ENCODE measurements at places on chromosomes 5 and 9. TPM values are rescaled to one million over a fixed set of nuclear protein-coding genes. Genes with fewer than 3 reads are reported as not detected.

DNA sequence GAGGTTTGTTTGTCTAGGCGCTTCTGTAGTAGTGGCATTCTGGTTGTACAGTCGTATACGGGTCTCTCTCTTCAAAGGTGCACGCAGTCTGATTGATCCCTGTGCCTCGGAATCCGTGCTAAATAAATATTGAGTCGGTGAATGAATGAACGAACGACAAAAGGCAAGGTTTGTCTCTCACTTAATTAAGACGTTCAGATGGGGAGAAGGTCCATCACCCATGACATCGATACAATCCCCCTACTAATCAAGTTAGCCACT is 500 bp upstream of the CREBRF start:
- no peak for DNase-seq

DNA sequence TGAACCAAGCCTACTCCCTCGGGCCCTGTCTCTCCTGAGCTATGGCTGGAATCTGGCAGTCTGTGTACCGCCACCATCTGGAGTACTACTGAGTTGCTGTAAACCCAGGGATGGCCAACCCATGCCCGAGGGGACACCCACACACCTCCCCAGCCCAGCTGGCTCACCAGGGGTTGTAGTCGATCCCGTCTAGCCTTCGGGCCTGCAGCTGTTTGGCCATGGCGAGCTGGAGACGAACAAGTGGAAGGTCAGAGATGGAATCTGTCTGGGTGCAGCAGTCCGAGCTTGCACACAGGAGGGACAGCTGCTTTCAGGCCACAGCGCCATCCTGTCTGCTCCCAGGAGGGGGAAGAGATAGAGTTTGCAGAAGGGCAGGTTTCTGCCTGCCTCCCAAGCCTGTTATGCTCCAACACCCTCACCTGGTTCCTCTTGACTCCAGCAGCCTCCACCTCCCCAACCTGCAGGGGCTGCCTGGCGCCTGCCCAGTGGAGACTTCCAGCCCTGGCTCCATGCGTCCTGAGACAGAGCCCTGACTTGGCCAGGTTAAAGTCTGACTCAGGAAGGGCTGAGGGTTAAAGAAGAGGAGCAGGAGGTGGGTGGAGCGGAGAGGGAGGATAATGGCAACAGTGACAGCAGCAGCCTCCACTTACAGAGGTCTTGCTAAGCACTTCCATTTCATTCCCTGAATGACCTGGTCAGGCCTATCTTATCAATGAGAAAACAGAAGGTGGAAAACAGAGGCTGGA is 15.8 kb upstream of the SPOUT1 start:
- DNase-seq, result peak; percentile 84

DNA sequence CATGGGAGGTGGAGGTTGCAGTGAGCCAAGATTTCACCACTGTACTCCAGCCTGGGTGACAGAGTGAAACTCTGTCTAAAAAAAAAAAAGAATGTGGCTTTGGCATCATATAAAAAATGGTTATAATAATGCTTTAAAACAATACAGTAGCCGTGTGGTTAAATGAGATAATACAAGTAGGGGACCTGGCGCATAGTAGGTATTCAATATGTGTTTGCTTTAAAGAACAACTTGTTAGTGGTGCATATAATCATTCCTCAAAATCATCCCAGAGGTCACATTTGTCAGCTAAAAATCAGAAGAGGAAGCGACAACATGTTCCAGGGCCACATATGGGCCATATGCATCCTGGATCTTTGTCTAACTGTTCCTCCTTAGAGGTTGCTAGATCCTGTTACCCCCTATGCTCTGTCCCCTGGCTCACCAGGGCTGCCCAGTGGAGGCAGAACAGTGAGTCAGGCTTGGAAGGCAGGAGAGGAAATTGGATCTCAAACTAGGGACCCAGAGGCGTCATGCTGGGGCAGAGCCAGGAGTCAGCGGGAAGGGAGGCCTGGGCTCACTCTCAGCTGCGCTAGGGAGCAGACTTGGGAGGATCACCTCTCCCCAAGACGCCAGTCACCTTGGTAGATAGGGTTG is 27.7 kb downstream of the LHX6 start:
- peak; percentile 36 for DNase-seq

DNA sequence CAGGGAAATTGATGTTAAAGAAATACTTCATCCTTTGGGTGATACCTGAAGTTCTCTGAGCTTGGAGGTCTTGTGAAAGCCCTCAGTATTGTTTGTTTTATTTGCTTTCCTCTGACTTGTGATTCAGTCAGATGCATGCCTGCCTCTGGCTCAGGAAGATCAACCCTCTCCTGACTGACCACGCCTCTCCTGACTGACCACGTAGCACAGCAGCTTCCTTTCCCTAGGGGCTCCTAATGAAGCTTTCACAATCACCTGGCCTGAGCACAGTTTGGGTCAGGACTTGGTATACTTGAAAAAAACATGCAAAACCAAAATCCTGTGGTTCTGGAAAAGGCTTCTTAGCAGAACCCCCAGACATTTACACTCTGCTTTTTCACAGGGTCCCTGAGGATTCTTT is 3.8 kb downstream of the TGFBI start:
- peak; percentile 94 for DNase-seq

Gene NTRK2
- total RNA-seq, result not detected

DNA sequence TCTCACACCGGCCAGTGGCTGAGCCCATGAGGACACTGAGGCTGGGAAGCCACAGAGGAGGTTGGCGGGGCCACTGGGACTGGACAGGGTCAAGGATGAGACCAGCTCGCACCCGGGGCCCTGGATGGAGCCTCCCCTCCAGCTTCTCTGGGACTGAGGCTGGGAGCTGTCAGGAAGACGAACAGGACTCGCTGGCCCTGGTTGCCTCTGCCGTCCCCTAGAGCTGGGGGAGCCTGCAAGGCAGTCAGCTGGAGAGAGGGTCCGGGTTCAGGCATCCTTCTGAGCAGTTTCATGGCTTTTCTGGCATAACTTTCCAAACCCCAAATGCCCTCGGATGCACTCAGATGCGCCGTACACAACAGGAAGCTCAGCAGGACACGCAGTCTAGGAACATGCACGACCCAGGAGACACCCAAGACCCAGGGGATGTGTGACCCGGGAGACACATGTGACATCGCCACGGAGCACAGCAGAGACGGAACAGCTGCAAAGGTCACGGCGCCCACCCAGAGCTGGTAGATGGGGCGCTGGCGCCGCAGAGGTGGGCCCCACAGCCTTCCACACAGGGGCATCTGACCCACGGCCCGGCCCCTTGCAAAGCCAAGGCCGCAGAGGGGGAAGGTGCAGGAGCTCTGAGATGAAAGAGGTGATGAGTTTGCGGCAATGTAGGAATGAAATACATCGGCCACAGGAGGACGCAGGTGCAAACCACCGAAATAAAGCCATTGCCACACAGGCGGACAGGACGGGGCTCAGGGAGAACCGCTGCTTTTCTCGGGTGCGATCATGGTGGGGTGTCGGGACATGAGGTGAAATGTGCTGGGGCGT is 17.1 kb downstream of the TPPP start:
- no peak for DNase-seq

Gene LCN15
- total RNA-seq, result not detected

- DNase-seq, result no peak
These were observed 4.8 kb upstream of the ZNF79 start for GRCh38 chr9:127419348-127419747.

DNA sequence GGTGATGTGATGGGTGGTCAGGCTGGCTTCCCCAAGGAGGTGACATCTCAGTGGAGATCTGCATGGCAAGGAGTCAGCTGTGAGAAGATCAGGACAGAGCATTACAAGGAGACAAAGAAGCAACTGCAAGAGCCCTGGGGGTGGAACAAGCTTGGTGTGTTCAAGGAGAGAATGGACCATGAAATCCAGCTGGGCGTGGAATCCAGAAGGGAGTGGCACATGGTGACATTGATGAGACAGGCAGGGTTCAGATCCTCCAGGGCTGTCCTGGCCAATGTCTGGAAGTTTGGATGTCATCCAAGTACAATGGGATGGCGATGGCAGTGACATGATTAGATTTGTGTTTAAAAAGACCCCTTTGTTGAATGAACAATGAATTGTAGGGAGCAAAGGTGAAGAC is 175.6 kb downstream of the MACROH2A1 start:
- no peak for DNase-seq

Gene GABRA6
- not detected for total RNA-seq

Gene IFNB1
- total RNA-seq, result 0.26 TPM

GRCh38 chr5:69083412-69083811 is 10.4 kb upstream of the SLC30A5 start:
- peak; percentile 50 for DNase-seq

DNA sequence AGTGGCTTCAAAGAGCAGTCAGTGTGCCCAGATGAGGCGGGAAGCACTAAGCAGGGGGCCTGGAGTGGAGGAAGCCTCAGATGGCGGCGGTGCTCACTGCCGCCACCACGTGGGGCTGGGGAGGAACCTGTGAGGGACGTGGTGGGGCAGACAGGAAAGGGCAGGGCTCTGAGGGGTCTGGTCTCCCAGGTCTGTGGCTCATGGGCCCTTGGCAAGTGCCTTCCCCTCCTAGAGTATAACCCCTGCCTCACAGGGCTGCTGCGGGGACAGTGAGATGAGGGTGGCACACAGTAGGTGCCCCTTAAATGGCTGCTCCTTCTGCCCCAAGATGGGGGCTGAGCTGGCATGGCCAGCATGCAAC is 26.6 kb downstream of the NR5A1 start:
- peak; percentile 10 for DNase-seq

Gene PLAC8L1
- total RNA-seq, result 0.53 TPM

Gene SPAAR
- total RNA-seq, result not detected

Gene MEGF10
- 0.26 TPM for total RNA-seq

GRCh38 chr5:173963182-173963838 is 25.7 kb upstream of the C5orf47 start:
- peak; percentile 66 for DNase-seq

GRCh38 chr9:126066131-126066530 is 260.5 kb upstream of the MVB12B start:
- DNase-seq, result no peak

DNA sequence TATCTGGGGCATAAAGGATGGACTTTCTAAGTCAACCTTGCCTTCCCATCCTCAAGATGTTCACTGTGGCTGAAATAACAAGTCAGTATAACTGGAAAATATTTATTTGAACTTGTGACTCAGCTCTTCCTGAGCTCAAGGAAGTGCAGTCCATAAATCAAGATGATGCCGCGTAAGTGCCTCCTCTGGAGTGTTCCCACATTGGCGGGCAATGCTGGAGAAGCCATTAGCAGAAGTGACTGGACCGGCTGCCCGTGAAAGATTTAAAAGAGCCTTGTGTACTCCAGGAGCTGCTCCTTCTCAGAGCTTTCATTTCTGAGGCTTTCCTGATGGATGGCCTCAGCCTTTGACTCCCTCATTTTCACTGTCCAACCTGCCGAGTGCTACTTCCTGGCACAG is 17.4 kb downstream of the TMOD1 start:
- peak; percentile 35 for DNase-seq

Gene EGFLAM
- total RNA-seq, result 0.13 TPM

Gene TEX48
- not detected for total RNA-seq

Gene DRD1
- total RNA-seq, result not detected

DNA sequence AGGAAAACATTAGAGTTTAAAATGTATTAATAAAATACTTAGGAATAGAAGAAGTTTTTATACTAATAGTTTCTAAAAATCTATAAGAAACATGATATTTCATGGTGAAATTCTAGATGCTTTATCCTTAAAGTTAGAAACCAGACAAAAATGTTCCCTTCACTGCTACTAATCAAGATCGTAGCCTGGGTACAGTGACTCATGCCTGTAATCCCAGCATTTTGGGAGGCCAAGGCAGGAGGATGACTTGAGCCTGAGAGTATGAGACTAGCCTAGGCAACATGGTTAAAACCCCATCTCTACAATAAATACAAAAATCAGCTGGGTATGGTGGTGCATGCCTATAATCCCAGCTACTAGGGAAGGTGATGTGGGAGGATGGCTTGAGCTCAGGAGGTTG is 30.4 kb upstream of the KLF9 start:
- DNase-seq, result no peak

- no peak for DNase-seq
These were observed 302.4 kb upstream of the PANK3 start for GRCh38 chr5:168881427-168882149.

- no peak for DNase-seq
These were observed 138.3 kb downstream of the PAX5 start for GRCh38 chr9:36895744-36896260.

Measured in bronchial epithelial cell (primary cell).